ENCODE measurements at places on chromosomes 5 and 9.

- H3K36me3 ChIP-seq = no peaks in the 10 kb centered on the region
- H3K27me3 ChIP-seq = no peaks in the 10 kb centered on the region
- peak overlapping the region; percentile 46 for H3K4me3 ChIP-seq
- H3K27ac ChIP-seq = peak overlapping the region; percentile 18
- peaks cover 45% of the 10 kb centered on the region for H3K4me1 ChIP-seq
- DNase-seq = peak; percentile 34
Observed at GRCh38 chr5:150789943-150790611, 11.5 kb downstream of the SMIM3 start.

- no peak for DNase-seq
- no peak overlapping the region for H3K4me3 ChIP-seq
- H3K27ac ChIP-seq = no peak overlapping the region
- no peaks in the 10 kb centered on the region for H3K36me3 ChIP-seq
Observed at GRCh38 chr5:107500347-107500746, 170.4 kb downstream of the EFNA5 start.

- H3K36me3 ChIP-seq = no peaks in the 10 kb centered on the region
- H3K4me1 ChIP-seq = no peaks in the 10 kb centered on the region
- H3K27ac ChIP-seq = no peak overlapping the region
- no peak overlapping the region for H3K4me3 ChIP-seq
- no peak for DNase-seq
- no peaks in the 10 kb centered on the region for H3K27me3 ChIP-seq
Observed at GRCh38 chr9:128022886-128023285, 42.1 kb upstream of the EEIG1 start.

DNA sequence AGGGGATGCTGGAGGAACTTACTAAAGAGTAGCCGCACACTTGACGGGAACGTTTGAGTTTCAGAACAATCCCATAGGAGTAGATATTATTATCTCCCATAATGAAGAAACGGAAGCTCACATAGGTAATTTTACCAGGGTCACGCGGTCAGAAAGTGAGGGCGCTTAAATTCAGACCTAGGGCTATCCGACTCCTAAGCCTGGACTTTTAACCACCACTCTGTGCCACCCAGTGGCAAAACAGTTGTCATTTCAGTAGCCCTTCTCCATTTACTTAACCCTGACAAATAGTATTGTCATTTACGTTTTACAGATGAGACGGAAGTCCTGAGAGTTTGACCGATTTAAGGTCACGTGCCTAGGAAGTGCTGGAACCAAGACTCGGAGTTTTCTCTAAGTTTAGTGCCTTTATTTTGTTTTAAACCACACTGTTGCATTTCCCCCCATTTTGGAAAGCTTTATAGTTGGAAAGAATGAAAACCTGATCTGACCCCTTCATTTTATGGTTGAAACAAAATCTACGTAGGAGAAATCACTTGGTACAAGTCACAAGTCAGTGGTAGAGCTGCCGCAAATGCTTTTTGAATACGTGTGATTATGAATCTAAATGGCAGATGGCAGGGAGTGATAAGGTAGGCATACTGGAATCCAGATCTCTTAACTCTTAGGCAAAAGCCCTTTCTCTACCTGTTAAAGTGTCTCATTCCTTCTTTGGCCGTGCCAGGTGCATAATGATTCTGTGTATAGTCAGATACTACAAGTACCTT is 650 bp downstream of the MRRF start:
- no peaks in the 10 kb centered on the region for H3K27me3 ChIP-seq
- no peak for DNase-seq
- peak overlapping the region; percentile 86 for H3K4me3 ChIP-seq
- peak overlapping the region; percentile 86 for H3K27ac ChIP-seq

- peak overlapping the region; percentile 76 for H3K4me3 ChIP-seq
- peaks cover 51% of the 10 kb centered on the region for H3K4me1 ChIP-seq
- DNase-seq = no peak
- no peaks in the 10 kb centered on the region for H3K27me3 ChIP-seq
- H3K27ac ChIP-seq = peak overlapping the region; percentile 71
Observed at GRCh38 chr5:38446029-38446522, 110.4 kb downstream of the LIFR start.

GRCh38 chr9:132235894-132236661 is 74.2 kb downstream of the NTNG2 start:
- no peaks in the 10 kb centered on the region for H3K4me1 ChIP-seq
- no peaks in the 10 kb centered on the region for H3K36me3 ChIP-seq
- DNase-seq = no peak

GRCh38 chr5:165874851-165875250 is 2369.4 kb downstream of the MAT2B start:
- DNase-seq = no peak
- H3K27ac ChIP-seq = no peak overlapping the region
- no peaks in the 10 kb centered on the region for H3K36me3 ChIP-seq
- H3K4me3 ChIP-seq = no peak overlapping the region
- no peaks in the 10 kb centered on the region for H3K4me1 ChIP-seq
- H3K27me3 ChIP-seq = no peaks in the 10 kb centered on the region

GRCh38 chr9:92986176-92987119 is 39.1 kb downstream of the FGD3 start:
- H3K27me3 ChIP-seq = no peaks in the 10 kb centered on the region
- no peaks in the 10 kb centered on the region for H3K4me1 ChIP-seq
- no peak overlapping the region for H3K27ac ChIP-seq
- no peak for DNase-seq
- H3K36me3 ChIP-seq = no peaks in the 10 kb centered on the region
